ENCODE measurements at places on chromosomes 6 and 20.

GRCh38 chr6:82138075-82138791 lies 109.3 kb downstream of the IBTK start:
- no peak for DNase-seq

DNA sequence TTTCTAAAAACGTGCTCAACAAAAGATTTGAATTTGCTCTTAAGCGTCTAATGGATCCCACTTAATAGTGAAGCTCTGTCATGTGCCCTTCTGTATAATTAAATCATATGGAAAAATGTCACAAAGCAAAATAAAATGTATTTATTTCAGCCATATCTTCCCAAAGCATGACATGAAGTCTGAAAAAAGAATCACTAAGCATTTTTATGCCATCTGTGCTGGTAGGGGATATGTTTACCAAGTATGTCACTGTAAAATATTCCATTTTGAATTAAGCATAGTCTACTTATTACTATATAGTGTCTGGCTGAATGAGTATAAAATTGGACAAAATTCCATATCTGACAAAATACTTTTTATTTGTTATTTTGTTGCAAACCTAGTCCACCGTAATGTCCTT lies 248.0 kb upstream of the QKI start:
- no peak for DNase-seq

DNA sequence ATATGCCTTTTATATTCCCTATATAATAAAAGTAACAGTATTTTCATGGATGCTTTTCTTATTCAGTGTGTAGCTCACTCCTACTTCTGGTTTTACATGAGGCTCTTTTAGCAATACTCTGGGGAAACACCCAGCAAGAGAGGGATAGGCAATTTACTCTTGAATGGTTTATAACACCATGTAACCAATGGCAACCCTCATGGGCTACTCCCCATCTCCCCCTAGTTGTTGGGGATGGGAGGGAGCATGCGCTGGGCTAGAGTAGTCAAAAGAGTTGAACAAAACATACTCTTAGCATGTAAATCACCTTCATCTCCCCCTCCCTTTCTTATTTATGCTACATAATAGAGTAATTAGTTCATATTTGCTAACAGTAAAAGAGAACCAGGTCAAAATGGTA lies 140.1 kb upstream of the LRFN2 start:
- DNase-seq, result no peak

DNA sequence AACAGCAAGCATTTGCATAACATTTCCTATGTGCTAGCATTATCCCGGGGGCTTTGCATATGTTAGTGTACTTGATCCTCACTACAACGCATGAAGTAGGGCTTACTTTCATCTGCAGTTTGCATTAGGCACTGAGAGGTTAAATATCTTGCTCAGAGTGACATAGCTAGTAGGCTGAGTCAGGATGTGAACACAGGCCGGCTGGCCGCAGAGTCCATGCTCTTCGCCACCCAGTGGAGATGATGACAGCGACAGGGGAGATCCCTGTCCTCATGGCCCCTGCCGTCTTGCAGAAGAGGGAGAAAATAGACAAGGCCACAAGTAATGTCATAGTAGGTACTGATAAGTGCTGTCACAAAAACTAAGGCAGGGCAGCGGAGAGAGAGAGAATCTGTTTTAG lies 46.9 kb downstream of the LYRM4 start:
- no peak for DNase-seq

GRCh38 chr6:30544666-30545272 lies 11.5 kb downstream of the GNL1 start:
- DNase-seq, result no peak

GRCh38 chr6:34922177-34922663 lies 33.2 kb downstream of the ANKS1A start:
- no peak for DNase-seq

DNA sequence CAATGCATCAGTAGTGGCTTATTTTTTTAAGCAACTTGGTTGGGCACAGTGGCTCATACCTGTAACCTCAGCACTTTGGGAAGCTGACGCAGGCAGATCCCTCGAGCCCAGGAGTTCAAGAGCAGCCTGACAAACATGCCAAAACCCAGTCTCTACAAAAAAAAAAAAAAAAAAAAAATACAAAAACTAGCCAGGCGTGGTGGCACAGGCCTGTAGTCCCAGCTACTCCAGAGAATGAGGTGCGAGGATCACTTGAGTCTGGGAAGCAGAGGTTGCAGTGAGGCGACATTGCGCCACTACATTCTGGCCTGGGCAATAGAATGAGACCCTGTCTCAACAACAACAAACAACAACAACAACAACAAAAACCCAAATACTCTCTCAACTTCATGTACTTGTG lies 44.7 kb upstream of the XRN2 start:
- no peak for DNase-seq

DNA sequence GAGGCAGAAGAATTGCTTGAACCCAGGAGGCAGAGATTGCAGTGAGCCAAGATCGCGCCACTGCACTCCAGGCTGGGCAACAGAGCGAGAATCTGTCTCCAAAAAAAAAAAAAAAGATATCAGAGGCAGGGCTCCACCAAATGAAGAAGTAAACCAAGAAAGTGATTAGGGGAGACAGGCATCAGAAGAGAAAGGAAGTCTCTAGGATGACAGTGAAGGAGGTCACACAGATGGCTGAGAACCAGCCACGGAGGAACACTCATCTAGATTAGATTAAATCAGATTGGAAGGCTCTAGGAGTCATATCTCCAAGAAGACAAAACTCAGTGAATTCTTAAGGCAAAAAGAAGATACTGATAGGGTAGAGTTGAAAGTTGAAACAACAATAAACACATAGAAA lies 102.2 kb upstream of the CCDC28A start:
- no peak for DNase-seq

DNA sequence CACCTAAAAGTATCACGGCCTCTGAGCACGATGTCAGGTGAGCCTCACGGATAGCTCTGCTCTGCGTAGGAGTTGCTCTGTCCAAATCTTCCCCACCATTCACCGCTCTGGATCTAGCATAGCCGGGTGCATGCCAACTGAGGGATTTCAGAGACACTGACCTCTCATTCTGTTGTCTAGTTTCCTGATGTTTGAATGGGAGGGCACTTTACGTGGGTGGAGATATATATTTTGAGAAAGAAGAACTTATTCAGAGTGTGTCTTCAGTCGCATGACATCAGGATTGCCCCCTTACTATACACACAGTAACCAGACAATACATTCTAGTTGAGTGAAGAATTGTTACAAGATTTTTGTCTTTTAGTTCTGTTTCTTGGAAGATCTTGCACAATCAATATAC lies 96.5 kb upstream of the CITED2 start:
- no peak for DNase-seq

GRCh38 chr6:160398674-160399271 lies 50.6 kb downstream of the SLC22A3 start:
- no peak for DNase-seq

DNA sequence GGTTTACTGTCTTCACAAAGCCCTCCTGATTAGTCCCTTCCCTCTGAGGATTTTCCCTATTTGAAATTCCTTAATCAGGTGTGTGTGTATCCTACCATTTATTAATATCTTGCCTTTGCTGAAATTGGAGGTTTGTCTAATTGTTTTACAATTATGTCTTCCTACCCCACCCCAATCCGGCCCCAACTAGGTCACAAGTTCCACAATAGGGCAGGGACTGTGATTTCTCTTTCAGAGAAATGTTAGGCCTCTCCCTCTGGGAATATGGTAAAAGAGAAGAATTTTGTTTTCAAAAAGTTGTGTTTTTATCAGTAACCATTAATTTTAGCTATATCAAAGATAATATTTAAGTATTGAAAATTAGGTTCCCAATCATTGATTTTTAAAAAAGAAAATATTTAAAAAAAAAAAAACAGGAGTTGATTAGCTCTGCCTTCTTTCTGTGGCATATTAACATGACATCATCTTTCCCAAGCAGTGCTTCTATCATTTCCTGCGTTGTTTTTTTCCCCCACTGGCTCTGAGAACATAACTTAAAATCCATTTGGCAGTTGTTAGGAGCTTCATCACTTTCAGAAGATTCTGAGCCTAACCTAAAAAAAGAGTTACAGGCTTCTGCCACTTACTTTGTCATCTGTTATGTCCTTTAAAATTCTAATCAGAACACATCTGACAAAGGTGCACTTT lies 36.1 kb downstream of the BLOC1S5 start:
- no peak for DNase-seq

GRCh38 chr20:52972190-52972937 lies at the start of gene TSHZ2:
Gene TSHZ2 (plus strand): TSS chr20:52972358. CDS start chr20:52973294, 936 bp downstream.
- no peak for DNase-seq

DNA sequence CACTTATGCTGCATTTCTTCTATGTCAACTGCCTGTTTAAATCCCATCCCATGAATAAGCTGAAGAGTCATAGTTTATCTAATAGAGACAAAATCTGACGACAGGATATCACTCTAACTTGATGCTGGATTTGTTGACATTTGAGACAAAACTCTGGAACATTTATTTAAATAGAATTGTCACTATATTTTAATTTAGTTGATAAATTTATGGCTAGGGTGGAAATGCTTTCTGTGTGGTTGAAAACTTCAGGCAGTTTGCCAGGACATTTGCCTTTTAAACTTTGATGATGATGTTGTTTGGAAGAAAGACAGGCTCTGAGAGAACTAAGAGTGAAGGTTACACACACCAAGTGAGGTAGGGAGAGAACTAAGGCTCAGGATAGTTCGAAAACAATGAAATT lies 68.1 kb downstream of the GJA1 start:
- DNase-seq, result no peak

DNA sequence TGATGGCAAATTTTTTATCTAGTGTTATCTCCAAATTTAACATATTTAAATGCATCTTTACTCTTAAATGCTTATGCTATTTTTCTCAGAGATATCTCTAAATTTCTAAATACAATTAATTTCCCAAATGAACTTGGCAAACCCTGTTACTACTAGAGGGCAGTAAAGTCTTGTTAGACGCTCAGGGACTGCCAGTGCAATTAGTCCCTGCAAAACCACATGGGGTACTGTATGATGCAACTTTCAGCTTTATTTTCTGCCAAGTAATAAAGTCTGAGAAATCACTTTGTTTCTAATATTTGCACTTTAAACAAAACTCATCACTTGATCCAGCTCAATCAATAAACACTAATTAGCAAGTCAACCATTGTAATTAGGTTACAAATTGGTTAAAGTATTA lies 76.0 kb upstream of the ADGRB3 start:
- no peak for DNase-seq

- DNase-seq, result no peak
Measured at GRCh38 chr6:122740936-122741335, 38.6 kb upstream of the FABP7 start.

DNA sequence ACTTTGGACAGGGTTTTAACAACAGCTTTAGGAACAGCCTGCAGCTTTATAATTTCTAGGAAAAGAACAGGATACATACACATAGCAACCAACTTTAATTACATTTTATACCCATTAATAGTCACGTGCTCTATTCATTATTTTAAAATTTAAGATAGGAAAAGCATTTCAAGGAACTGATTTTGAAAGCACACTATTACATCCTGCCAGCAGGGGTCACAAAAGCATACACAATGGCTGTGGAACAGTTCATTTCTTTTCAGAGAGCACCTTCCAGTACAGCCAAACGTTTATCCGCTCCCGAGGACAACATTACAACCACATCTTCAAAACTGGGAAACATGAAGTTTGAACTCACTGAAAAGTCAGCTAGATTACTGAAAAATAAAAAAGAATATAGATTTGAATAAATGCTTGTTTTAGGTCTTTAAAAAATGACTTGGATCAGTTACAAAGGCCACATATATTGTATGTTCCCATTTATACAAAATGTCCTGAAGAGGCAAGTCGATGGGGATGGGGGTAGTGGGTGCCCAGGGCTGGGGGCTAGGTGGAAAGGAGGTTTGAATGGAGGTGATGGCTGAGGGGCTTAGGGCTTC lies 104.6 kb upstream of the EXOC2 start:
- DNase-seq, result no peak

- no peak for DNase-seq
Measured at GRCh38 chr20:44154521-44155001, 32.4 kb downstream of the JPH2 start.

GRCh38 chr6:113050010-113050858 lies 703.1 kb downstream of the RFPL4B start:
- no peak for DNase-seq

DNA sequence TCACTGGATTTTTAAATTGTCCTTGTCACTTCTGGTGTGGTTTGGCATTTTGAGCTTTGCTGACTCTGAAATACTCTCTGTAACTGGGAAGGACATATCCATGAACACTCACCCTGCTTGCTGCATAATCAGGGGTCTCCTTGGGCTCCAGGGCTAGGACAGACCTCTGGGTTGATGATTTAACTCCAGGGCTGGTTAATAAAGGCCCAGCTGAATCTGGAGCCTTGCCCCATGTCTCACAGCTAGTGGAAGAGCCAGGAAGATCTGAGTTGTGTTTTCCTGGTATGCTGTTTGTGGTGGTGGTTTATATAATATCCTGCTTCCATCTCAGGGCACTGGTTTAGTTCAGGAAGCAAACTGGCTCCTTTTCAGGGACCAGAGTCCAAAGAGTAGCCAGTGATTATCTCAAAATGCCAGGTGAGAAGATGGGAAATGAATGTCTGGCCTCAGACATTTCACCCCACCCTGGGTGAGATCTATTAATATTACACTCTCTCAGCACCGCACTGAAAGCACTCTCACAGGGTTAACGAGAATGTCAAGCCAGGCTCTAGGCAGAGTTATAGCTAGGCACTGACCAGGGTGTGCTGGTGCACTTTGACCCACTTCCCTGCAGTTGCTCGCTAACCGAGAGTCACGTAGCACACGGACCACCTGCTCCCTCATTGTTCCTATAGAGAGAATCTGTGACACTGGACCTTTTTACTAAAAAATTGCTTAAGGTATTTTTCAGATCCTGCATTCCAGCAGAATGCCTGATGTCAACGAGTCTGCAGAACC lies 90.1 kb upstream of the SLC22A16 start:
- DNase-seq, result no peak

DNA sequence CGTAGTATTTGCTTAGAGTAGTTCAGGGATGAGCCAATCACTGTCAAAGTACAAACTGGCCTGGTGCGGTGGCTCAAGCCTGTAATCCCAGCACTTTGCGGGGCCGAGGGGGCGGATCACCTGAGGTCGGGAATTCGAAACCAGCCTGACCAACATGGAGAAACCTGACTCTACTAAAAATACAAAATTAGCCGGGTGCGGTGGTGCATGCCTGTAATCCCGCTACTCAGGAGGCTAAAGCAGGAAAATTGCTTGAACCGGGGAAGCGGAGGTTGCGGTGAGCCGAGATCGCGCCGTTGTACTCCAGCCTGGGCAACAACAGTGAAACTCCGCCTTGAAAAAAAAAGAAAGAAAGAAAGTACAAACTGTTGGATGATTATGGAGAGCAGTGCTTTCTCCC lies 27.5 kb upstream of the JARID2 start:
- DNase-seq, result no peak

DNA sequence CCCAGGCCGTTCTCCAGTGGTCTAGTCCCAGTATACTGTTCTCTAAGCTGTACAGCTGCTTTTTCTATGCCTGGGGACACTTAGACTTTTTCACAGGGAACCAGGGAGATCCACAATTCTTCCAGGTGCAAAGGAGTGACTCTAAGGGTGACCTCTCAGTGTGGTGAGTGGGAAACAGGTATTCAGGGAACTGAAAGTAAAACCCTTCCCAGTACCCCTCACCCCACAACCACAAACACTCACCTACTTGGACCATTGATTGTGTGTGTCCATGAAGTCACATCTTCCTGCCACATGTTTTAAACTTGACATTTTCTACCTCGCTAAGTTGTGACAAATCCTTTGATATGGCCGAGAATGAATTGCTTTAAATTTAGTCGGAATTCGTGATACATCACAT lies 183.6 kb downstream of the CLIC5 start:
- DNase-seq, result no peak

GRCh38 chr6:43318011-43318410 lies 9.4 kb upstream of the CRIP3 start:
- no peak for DNase-seq

Data from stimulated activated CD8-positive, alpha-beta memory T cell treated with anti-CD3 and anti-CD28 coated beads, Interleukin-7, amount 100 ng/mL, for 1 hour (primary cell).